ENCODE measurements at places on chromosomes 2 and 18. TPM values are rescaled to one million over a fixed set of nuclear protein-coding genes. Genes with fewer than 3 reads are reported as not detected.

The SCYGR4 gene
- total RNA-seq = not detected

The CRIM1 gene
- 26.9 TPM for total RNA-seq

- DNase-seq = no peak
Observed at GRCh38 chr2:120541553-120541932, 194.1 kb upstream of the GLI2 start.

- no peak for DNase-seq
Observed at GRCh38 chr18:55141318-55141717, 182.1 kb upstream of the CCDC68 start.

- DNase-seq = no peak
Observed at GRCh38 chr2:216056739-216057138, 24.9 kb downstream of the PECR start.

DNA sequence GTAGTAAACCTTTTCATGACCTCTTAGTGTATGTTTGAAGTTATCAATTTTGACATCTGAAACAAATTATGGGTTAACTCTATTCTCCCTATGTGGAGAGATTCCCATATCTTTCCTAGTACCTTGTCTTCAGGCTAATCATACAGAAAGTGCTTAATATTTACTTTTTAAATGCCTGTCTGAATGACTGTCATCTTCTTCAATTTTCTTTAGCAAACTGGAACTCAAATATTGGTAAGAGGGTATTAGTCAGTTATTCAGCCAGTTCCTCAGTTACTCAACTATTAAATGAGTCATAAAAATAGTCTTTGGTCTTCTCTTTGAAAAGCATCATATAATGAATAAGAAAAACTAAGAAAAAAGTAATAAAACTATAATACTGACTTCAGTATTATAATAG lies 1038.0 kb upstream of the PIK3C3 start:
- DNase-seq = no peak

DNA sequence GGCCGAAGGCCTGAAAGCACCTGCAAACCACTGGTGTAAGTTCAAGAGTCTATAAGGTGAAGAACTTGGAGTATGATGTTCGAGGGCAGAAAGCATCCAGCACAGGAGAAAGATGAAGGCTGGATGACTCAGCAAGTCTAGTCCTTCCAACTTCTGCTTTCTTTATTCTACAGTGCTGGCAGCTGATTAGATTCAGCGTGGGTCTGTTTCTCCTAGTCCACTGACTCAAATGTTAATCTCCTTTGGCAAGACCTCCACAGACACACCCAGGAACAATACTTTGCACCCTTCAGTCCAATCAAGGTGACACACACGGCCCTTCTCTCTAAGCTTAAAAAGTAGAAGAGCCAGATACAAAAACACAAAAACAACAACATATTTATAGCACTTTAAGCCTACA lies 43.4 kb downstream of the NMS start:
- no peak for DNase-seq

GRCh38 chr18:49343179-49343578 lies 117.3 kb downstream of the DYM start:
- DNase-seq = no peak

GRCh38 chr2:168594778-168595177 lies 138.7 kb downstream of the CERS6 start:
- no peak for DNase-seq
